GM10248 (cell line): ENCODE measurements at places on chromosomes 1 and 21.

- DNase-seq: no peak
Measured at GRCh38 chr1:232145768-232146167, 484.2 kb downstream of the SIPA1L2 start.

- no peak for DNase-seq
Measured at GRCh38 chr1:154178911-154179811, 12.7 kb downstream of the TPM3 start.

DNA sequence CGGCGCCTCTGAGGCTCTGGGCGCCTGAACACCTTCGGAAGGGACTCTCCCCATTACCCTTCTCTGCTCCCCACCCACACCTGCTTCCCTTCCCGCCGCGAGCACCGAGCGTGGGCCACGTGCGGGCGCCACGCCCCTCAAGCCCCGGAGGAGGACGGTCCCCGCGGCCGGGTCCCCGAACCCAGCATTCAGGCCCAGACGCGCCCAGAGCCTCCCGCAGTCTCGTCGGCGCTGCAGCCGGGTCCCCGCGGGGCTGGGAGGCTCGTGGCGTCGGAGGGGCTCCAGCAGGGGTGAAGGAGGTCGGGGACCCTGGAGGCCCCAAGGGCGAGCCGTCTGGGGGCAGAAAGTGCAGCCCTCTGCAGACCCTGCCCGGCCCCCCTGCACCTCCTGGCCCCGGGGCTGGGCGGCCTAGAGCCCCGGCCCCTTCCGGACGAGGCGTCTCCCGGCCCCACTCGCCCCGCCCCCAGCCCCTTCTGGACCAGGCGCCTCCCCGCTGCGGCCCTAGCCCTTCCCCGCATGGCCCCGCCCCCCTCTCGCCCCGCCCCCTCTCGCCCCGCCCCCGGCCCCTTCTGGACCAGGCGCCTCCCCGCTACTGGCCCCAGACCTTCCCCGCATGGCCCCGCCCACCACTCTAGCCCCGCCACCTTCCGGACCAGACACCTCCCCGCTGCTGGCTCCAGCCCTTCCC, 378 bp upstream of the SMIM1 start:
- peak; percentile 100 for DNase-seq

- no peak for DNase-seq
Measured at GRCh38 chr1:98910827-98911226, 93.8 kb downstream of the PLPPR5 start.

GRCh38 chr1:247415423-247416361, at the start of gene NLRP3:
NLRP3 (plus strand) TSS chr1:247416173; CDS start chr1:247418801, 2,628 bp downstream.
- DNase-seq: no peak

GRCh38 chr1:7052701-7053100, 267.4 kb downstream of the CAMTA1 start:
- no peak for DNase-seq

DNA sequence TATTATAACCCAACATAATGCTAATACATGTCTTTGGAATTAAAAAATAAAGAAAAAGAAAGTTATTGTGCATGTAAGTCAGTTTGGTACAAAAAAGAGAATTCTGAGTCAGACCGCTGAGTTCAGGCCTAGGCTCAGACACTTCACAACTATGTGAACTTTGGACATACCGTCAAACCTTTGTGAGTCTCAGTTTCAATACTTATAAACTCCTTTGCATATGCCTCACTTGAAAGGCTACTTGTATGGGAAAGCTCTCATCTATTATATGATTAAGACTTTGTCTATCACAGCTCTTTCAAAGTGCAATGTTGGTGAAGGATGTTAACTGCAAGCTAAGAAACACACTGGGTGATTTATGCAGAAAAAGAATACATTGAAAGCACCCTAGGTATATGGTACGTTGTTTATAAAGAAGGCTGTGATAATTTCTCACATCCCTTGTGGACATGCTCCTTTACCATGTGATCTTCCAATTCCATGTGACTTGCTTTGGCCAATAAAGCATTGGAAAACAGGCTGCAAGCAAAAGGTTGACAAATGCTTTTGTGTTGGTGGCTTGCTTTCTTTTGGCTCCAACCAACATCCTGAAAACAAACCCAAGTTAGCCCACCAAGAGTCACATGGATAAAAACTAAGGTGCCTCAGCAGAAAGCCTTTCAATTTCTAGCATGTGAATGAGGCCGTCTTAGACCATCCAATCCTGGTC, 49.6 kb downstream of the INTS7 start:
- DNase-seq: peak; percentile 64

GRCh38 chr1:209249785-209250440, 333.6 kb upstream of the CAMK1G start:
- no peak for DNase-seq

DNA sequence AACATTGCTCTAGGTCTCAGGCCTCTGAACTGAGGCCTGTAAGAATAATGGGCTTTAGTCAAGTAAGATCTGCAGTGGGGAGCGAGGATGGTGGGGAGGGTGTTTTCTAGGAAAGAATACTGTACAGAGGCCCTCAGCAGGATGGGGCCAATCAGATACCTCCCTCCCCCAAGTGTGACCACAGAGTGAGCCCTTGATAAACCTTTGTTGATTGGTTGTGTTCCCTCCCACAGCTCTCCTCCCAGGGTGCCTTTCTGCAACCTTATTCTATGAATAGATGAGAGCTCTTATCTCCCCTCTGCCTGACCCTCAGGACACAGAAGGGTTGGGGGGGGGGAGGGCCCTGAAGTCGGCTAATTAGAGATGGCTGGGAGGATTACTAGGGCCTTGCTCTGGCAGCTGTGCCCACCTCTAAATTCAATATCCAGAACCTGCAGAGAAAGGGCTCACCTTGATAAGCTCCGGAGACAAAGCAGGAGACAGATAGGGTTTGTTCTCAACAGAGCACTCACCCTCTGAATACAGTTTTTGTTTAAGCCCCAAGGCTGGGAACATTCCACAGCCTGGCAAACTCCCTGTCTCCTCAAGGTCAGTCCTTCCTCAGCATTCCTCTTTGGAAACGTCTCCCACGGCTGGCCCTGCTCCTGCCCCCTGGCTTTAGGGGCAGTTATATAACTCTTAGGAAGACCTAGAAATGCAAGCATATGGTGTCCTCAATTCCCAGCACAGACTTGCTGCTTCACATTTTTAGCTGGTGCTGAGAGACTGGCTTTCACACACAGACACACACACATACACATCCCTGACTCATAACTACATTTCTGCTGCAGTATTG, 42.9 kb downstream of the ATP1A1 start:
- DNase-seq: no peak

DNA sequence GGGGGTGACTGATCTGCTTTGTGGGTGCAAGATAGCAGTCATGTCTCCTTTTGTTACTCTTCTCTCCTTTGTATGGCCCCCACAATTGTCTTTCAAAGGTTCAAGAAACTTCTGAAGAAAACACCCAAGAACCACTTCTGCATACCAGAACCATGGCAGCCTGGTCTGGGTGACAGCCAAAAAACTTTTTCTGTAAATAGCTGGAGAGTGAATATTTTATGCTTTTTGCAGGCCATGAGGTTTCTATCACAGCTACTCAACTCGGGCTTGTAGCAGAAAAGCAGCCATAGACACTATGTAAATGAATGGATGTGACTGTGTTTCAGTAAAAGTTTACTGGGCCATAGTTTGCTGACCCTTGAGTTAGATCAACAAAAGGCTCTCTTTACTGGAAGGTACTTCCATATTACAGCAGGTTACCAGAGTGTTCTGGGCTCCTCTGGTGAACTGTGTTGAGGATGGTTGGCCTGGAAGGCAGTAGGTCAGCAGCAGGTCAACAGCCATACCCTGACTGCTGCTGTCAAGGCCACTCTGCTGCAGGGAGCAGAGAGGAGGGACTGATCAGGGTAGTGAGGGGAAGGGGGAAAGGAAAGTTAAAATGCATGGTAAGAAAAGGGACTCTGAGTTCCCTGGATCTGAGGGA, 116.4 kb downstream of the GDAP2 start:
- no peak for DNase-seq

GRCh38 chr1:18299441-18300338, 181.0 kb upstream of the KLHDC7A start:
- peak; percentile 65 for DNase-seq

GRCh38 chr21:16750926-16751325, 761.9 kb upstream of the CXADR start:
- no peak for DNase-seq

GRCh38 chr1:109181085-109181806, 32.5 kb upstream of the SARS1 start:
- DNase-seq: no peak

DNA sequence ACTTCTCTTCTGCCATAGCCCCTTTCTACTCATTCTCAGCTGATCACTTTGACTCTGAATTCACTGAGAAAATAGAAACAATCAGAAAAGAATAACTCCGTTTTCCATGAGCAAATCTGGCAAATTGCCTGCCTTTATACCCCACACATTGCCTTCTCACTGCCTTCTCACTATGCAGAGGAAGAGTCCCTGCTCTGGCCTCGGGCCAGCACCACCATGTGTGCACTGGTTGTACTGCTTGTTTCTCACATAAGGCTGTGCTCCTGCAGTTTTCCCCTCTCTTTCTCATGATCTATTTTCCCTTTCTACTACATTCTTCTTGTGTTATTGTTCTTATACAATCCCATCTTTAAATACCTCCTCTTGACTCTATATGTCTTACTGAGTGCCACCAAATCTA, 2.3 kb upstream of the HMGCS2 start:
- no peak for DNase-seq

- DNase-seq: no peak
Measured at GRCh38 chr1:117587499-117588356, 18.1 kb upstream of the TENT5C start.

- no peak for DNase-seq
Measured at GRCh38 chr21:36126208-36126565, 8.7 kb upstream of the CBR3 start.

- DNase-seq: peak; percentile 15
Measured at GRCh38 chr1:45375104-45376090, 35.2 kb upstream of the MUTYH start.

GRCh38 chr1:40539338-40539737, 7.9 kb downstream of the ZNF684 start:
- DNase-seq: no peak

DNA sequence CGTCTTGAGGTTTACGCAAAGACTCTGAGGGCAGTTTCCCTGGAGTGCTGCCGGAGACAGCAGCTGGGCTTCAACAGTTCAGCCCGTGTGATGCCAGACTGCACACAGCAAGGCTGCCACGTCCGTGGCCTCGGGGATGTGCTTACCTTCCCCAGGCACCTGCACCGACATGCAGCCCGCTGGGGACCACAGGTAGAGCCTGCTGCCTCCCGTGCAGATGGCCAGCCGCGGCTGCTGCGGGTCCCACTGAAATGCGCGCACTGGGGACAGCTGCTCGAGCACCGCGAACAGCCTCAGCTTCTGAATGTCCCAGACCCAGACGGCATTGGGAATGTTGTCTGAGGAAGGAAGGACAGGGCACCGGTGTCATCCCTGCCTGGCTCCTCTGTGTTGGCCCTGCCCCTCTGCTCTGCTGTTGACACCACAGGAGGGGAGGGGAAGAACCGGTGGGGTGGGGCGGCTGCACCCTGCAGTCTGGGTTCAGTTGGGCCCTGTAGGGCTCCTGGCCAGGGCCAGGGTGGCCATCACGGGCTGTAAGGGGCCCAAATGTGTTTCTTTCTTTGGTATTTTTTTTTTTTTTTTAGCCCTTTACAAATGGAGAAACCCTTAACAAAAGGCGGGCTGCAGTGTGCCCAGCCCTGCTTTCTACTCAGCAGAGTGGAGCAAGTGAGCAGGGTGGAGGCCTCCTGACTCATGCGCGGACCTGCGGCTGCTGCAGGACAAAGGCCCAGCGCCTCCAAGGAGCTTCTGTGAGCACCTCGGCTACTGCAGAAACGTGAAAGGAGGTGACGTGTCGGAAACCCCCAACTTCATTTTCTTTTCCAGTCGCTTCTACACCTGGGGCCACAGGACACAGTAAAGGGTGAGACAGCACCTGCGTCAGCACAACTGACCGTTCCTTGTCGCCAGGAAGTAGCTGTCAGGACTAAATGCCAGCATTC, 6.8 kb downstream of the TPRG1L start:
- no peak for DNase-seq

DNA sequence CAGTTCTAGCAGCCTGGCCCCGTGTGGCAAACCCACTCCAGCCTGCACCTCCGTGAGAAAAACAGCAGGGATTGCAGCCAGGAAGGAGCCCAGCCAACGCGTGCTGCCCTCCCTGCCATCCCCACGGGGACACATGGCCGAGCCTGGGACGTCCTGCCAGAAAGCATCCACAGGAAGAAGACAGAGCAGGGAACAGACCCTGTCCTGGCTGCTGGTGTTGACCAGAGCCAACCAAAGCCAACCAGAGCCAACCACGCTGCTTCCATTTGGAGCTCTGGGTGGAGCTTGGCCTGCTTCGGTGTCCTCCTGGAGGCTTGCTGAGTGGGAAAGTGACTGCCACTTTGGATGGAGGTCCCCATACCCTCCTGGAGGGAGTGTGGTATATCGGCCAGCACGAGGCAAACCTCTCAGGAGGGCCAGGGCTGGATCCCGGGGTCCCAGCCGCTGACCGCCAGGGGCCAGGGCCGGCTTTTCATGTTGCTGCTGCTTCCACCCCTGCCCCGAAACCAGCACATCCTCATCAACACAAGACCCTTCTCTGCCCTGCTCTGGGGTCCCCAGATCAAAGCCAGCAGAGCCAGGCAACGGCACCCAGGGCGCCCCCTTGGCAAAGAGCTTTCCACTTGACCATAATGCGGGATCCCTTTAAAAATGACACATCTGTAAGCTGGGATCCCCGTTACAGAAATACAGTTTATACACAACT, 80.6 kb upstream of the ARHGEF16 start:
- no peak for DNase-seq

- DNase-seq: no peak
Measured at GRCh38 chr21:46077674-46078101, 20.2 kb upstream of the COL6A2 start.

- no peak for DNase-seq
Measured at GRCh38 chr21:46557919-46558392, 46.9 kb downstream of the S100B start.
